ENCODE measurements at places on chromosomes 3 and 15.

- DNase-seq: no peak
Measured at GRCh38 chr3:15327941-15328340, 4.4 kb downstream of the SH3BP5 start.

DNA sequence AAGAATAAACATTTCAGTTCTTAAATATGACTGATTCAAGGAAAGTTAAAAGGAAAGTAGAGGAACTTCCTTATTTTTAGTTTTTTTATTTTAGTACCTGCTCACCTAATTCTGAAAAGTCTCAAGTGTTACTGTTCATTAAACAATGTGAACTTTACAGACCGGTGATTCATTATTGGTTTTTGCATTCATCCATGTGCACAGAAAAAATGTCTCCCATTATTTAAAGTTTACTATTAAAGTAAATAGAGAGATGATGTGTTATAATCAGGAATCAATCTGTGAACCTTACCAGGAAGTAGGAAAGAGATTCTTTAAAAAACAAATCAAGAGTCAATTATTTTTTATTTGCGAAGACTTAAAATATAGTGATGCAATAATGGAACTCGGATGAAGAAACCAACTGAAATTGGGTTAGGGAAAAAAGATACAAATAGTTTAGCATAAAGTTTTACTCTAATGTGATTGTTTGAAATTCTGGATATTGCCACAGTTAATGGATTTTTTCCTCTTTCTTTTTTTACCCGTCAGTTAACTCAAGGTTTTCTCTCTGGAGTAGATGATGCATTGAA is 119.4 kb upstream of the SAMMSON start:
- DNase-seq: no peak

- DNase-seq: no peak
Measured at GRCh38 chr15:41115161-41115651, 874 bp downstream of the INO80 start.

GRCh38 chr3:59368900-59369675 is 319.3 kb upstream of the CFAP20DC start:
- no peak for DNase-seq

GRCh38 chr15:98888820-98889479 is 118.6 kb downstream of the PGPEP1L start:
- DNase-seq: no peak

GRCh38 chr3:11720304-11720898 is 76.7 kb upstream of the VGLL4 start:
- DNase-seq: peak; percentile 70

DNA sequence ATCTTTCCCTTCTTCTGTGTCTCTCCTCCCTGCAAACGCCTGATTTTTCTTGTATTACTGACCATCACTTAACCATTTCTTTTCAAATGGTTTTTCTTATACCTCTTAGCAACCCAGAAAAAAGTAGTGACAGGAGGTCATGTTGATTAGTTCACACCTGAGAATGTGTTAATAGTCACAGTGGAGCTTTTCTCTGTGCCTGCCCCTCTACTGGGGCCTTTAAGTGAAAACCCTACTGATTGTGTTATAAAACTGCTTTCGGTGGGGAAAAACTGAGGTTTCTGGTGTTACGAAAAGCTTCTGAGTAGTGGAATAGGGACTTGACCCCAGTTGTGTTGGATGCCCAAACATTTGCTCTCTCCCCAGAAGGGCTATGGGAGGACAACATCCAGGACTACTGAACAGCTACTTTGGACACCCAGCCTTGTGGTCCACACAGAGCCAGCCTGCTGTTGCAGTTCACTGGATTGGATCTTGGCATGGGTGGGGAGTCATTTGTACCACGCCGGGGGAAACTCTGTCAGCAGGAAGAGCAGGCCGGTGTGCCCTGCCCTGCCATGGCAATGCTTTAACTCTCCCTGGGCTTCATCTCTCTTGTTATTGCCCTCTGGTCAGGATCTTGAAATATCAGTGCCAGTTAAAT is 10.3 kb downstream of the GPR87 start:
- DNase-seq: no peak

DNA sequence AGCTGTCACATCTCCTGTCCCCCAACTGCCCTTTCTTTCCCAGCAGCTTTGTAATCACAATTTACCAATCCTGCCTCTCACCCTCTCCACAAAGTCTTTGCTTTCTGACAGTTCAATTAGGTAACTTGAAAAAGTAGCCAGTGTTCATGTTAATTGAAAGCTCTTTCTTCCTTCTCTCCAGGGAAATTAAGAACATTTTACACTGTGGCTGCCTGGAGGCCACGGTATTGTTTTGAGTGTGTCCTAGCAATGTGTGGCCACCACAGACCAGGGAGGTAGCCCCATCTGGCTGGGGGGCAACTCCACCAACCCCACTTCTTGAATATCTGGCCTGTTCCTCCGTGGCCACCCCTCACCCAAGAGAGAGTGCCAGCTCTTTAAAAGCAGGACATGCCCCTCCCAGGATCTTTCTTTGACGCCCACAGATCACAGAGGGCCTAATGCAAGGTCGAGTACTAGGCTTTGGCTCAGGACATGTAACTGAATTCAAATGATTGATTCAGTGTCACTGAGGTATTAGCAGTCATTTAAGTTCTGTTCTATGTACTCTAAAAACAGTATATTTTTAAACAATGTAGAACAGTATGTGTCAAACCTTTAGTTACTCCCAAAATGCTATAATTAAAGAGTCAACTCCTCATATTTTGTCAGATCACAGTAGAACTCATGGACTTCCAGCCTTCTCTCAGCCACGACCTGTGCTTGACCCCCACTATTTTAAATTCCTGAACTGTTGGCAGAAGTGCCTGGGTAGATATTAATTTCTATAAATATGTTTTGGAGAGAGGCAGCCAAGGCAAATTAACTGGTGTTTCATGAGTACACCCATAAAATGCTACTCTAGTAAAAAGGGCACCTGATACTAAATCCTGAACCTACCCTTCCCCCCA is 164.5 kb downstream of the TNIK start:
- DNase-seq: no peak

GRCh38 chr3:15382405-15382923 is 44.9 kb downstream of the METTL6 start:
- no peak for DNase-seq

DNA sequence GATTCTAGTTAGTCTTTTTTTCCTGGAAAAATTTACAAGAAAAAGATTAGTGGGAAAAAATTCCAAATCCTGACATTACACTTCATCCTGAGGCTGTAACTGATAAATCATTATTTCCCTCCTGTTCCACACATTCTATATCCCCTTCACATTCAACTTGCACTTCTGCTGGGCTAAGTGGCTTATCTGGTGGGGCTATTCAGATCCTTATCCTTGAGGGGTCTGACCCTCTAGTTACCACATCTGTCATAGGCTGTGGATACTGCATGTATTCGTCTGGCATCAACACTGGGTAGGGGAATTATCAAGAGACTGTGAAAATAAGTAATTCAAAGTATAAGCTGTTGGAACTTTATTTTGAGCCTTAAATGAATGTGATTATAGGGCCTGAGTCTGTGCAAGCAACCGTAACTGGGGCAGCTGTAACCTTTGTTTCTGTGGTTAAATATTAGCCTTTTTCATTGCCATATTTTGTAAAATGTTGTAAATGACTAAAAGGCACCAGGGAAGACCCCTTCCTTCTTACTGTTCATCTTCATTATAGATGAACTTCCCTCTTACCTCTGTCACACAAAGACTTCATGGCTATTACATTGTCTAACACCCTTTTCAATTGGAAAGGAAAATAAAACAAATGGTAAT is 28.0 kb upstream of the TEX9 start:
- peak; percentile 26 for DNase-seq
